NCI-H774 (cell line): ENCODE measurements at places on chromosomes 5 and 9.

DNA sequence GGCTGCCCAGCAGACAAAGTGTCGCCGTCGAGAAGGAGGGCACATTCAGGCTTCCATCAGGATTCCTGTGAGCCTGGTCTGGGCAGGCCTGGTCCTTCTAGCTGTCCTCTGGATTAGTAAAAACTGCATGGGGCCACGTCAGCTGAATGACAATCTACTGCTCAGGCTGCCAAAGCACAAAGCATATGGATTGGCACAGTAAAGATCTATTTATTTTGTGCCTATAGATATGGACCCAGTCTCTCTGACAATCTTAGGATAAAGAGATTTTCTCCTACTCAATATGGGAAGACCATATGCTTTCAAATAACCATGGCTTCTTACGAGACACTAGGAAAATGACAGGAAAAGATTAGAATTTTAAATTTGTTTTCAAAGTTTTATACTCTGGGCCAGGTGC lies 24.1 kb downstream of the ANKH start:
- DNase-seq = no peak

- no peak for DNase-seq
These were observed 24.4 kb downstream of the SKIC3 start for GRCh38 chr5:95530416-95530815.

DNA sequence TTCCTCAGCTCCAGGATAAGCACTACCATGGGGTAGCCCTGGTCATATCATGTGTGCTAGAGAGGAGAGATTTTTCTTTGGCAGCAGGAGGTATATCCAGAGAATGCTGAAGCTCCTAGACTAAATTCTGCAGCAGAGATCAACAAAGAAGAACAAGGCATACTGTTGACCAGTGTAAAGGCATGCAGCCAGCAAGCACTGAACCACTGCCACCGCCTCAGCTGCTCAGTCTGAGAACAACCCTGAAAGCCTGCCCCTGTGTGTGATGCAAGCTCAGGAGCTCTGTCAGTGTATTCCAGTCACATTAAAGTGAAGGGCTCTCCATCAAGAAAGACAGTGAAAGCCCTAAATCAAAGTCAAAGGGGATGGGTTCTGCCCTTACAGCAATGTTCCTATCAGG lies 439.5 kb upstream of the CD180 start:
- no peak for DNase-seq

DNA sequence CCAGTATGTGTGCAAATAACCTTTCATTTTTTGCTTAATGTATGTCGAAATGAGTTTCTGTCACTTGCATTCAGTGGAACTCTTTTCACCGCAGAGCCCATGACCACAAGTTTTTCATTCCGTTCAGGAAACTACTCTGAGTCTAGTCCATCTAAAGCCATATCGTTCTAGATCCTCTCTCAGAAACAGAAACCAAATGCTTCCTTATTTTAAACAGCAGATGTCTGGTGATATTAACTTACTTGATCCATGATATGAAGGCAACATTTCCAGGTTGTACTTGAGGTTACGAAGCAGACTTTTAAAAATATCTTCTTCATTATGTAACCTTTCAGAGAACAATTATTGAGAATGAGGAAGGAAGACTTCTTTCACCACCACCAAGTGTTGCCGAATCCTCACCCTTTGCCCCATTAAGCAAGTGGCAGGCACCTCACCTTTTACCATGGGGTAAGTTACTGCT lies 72.4 kb upstream of the GNAQ start:
- DNase-seq = no peak

- DNase-seq = no peak
These were observed 90.6 kb downstream of the PTCD2 start for GRCh38 chr5:72410688-72411295.

DNA sequence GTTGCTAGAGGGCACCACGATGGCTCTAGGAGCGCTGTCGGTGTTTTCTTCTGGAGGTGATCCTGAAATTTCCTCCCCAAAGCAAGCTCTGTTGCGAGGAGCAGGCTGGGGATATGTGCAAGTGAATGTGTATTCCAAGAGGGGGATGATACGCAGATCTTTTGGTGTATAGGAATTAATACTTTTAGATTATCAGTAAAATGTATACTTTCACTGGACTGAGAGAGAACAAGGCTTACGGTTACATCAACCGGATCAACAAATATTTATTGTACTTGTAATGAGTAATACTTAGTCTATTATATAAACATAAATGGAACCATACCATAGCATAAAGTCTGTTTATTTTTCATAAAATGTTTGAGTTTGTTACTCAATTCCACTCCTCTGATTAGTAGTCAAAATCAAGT lies 632 bp upstream of the PRKAA1 start:
- DNase-seq = no peak
